ENCODE measurements at places on chromosomes 1 and 21.

GRCh38 chr1:31020007-31020790 is 45.3 kb downstream of the PUM1 start:
- DNase-seq = no peak

DNA sequence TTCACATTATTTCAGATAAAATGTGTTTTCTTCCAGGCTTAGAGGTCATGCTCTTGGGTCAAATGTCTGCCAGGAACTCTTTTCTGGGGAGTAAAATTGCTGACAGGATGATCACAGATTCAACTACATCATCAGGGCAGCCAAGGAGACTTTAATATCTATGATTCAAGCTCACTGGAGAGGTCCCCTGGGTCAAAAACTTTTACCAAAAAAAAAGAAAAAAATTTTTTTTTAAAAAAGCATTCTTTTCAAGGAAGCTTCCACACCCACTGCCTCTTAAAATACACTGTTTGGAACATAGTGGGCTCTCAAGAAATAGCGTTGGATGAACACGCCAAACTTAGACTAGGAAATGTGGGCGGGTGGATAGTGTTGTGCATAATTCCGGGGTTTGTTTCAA is 81.3 kb downstream of the TIAM1 start:
- no peak for DNase-seq

GRCh38 chr1:174680101-174680500 is 232.3 kb downstream of the GPR52 start:
- no peak for DNase-seq

- DNase-seq = no peak
These were observed 125.0 kb downstream of the LYPLAL1 start for GRCh38 chr1:219298571-219299148.

Measured in DMS53 (cell line).